Neural progenitor cell (in vitro differentiated cells): ENCODE measurements at places on chromosomes 6 and 20. TPM values are rescaled to one million over a fixed set of nuclear protein-coding genes. Genes with fewer than 3 reads are reported as not detected.

The TRIM40 gene
- total RNA-seq = not detected in 2 replicates

GRCh38 chr6:52000064-52000463, 87.3 kb downstream of the PKHD1 start:
- DNase-seq = no peak

GRCh38 chr6:134442073-134442472, 124.2 kb upstream of the SGK1 start:
- no peak for DNase-seq

- peak; percentile 7 for DNase-seq
These were observed 23.0 kb downstream of the CARMIL1 start for GRCh38 chr6:25302151-25302550.

The ERVFRD-1 gene
- not detected in 2 replicates for total RNA-seq

- no peak for DNase-seq
These were observed 34.1 kb downstream of the CDC40 start for GRCh38 chr6:110214338-110214737.

The PRICKLE4 gene
- 1.1 TPM in 1 of 2 replicates, not detected in the other for total RNA-seq

GRCh38 chr6:46741910-46742309, 4.8 kb upstream of the ANKRD66 start:
- DNase-seq = no peak

- peak; percentile 29 for DNase-seq
These were observed 63.7 kb downstream of the SH3BGRL2 start for GRCh38 chr6:79694623-79695343.
